ENCODE measurements at places on chromosomes 4 and X. TPM values are rescaled to one million over a fixed set of nuclear protein-coding genes. Genes with fewer than 3 reads are reported as not detected.

Gene BEND4
- 0.14 TPM for total RNA-seq

Gene EGFL6
- 0.40 TPM for total RNA-seq

DNA sequence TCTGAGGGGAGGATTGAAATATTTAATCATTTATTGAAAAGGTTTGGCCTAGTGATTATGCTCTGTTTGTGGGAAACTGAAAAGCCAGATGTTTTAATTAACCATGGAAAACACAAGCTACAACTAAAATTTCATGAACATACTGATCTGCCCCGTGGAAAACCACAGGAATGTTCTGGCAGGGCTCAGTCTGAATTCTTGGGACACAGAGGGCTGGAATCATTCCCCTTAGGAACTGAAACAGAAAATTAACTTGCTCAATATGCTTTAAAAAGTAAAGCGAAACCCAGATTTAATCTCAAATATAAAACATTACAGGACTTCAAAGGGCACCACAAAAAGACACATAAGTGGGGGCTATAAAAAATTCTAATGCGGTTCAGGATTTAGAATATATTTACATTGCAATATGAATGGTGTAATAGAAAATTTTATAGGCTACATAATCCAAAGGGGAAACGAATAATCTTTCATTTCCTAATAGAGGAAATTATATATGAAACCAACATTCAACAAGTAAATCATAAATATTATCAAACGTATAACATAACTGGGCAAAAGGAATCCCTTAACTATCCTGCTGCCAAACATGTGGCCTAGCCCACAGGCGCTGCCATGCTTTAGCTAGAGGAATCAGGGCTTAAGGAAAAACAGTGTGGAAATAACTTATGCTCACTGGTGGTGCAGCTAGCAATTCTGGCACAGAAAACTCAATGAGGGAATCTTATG is 70.9 kb downstream of the APBB2 start:
- DNase-seq: no peak

- no peak for DNase-seq
These were observed 1414.7 kb upstream of the TENM3 start for GRCh38 chr4:180828455-180829018.

DNA sequence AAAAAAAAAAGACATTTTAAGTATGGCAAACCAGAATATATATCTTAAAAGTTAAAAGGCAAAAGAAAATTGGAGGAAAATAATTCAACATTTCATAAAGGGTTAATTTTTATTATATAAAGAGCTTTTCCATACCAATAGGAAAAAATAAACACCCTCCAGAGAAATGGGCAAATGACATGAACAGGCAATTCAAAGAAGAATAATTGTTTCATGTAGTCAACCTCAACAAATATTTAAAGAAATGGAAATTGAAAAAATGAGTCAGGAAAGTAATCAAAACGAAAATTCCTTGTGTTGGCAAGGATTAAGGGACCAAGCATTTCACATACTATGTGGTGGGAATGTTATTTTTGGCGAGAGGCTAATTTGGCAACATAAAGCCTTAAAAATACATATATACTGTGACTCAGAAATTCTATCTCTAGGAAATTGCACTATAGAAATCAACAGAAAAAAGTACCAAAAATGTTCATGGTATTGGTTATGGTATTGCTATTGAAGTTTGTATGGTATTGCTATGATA is 87.6 kb downstream of the HAUS3 start:
- no peak for DNase-seq

All from type B pancreatic cell (in vitro differentiated cells).